ENCODE measurements at places on chromosomes 7 and 10.
A peak's percentile ranks its signal among the peaks of the same experiment; 100 is the strongest.

GRCh38 chr10:10542477-10542876 is 475.2 kb upstream of the CELF2 start:
- DNase-seq: no peak

GRCh38 chr7:158944950-158945349 is 88.6 kb downstream of the DYNC2I1 start:
- no peak for DNase-seq

GRCh38 chr7:67661-68395 is 124.5 kb upstream of the FAM20C start:
- no peak for DNase-seq

DNA sequence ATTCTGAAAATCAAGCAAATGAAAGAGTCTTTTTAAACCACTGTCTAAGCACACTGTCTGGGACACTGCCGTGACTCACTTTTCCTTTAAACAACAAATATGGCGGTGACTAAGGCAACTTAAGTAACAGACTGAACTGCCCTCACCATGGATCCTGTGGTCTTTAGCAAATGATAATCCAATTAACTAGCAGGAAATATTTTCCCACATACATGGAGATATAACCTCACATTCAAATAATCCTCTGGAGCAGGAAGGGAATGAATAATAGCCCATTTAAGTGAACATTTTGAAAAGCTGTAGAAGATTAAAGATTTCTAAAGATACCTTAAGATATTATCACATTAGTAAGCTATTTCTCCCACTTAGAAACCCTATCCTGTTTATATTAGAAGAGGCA is 40.3 kb upstream of the LRRC17 start:
- DNase-seq: no peak

GRCh38 chr10:57964351-57964750 is 303.3 kb downstream of the IPMK start:
- no peak for DNase-seq

- no peak for DNase-seq
Measured at GRCh38 chr10:13528123-13528874, 515 bp downstream of the BEND7 start.

DNA sequence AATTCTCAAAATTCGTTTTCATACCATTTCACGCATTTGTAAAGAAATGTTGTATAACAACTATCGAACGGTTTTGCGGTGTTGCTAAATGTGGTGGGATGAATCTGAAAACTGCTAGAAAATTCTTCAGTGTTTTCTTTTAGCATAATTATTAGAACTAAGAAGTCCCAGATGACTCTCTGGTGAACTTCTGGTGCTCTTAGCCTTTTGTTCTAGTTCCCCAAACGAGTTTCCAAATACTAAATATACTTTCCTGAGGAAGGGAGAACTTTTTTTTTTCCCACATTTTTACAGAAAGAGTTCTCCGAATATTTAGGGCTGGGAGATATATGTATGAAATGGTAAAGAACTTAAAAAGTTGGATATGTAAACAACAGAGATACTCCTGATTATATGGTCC is 82.5 kb downstream of the ICA1 start:
- DNase-seq: no peak

GRCh38 chr10:114584419-114584818 is 73.7 kb downstream of the ABLIM1 start:
- no peak for DNase-seq

DNA sequence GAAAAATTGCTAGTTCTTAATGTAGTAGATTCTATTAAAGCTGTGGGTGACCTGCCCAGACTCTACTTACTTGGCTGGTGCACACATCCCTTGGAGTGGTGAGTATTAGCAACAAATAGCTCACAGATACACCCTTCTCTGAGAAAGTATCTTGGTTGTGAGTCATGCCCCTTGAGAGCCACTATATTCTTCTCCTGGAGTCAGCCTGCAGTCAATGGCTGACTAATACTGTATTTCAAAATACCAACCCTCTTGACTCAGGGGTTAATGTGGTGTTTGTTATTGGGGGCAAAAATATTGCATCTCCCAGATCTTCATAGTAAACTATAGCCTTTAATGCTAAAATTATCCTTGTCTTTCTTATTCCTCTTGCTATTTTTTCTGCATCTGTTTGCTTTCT is 354.9 kb downstream of the BMPER start:
- DNase-seq: peak; percentile 61

- no peak for DNase-seq
Measured at GRCh38 chr7:22762866-22763265, 35.9 kb downstream of the IL6 start.

GRCh38 chr7:70466725-70467364 is 665.1 kb upstream of the GALNT17 start:
- no peak for DNase-seq

GRCh38 chr10:87706731-87707130 is 47.1 kb downstream of the PAPSS2 start:
- DNase-seq: no peak

GRCh38 chr10:71984809-71985388 is 20.7 kb downstream of the CHST3 start:
- DNase-seq: no peak

- no peak for DNase-seq
Measured at GRCh38 chr10:122674781-122675180, 24.9 kb downstream of the C10orf120 start.

- DNase-seq: no peak
Measured at GRCh38 chr10:8057636-8058273, 3.3 kb downstream of the GATA3 start.

DNA sequence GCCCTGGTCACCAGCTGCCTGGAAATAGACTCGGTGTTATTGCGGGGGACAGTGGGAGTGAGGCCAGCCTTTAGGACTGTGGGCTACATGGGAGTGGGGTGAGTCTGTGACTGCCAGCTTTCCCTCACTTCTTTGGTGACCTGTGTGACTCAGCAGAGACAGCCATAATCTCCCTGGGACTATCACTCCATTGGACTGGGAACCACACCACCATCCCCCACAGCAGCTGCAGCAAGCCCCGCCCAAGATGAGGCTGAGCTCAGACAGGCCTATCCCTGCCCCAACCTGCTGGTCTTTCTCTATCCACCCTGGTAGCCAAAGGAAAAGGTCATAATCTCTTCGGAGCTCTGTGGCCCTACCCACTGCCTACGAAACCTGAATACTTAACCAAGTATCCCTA is 263.2 kb downstream of the FZD1 start:
- no peak for DNase-seq

DNA sequence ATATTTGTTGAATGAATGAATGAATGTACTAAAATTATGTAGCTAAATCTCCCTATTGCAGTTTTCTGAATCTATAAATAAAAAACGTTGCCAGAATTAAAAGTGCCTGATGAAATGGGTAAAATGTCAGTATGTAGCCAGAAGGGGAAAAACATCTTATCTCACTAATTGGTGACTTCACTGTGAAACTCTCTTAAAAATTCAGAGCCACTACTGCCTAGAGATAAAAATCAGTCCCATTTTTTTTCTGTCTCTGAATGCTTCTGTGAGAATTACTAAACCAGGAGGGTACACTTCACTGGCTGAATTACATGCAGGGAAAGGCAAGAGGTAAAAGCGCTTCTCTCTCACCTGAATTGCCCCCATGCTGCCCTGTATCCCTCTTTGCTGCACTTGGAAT is 69.6 kb upstream of the HPS1 start:
- DNase-seq: no peak

- DNase-seq: no peak
Measured at GRCh38 chr7:27890205-27890849, 150.4 kb downstream of the TAX1BP1 start.

All from HCT116 (cell line).